ENCODE measurements at places on chromosomes 3 and 15.

- DNase-seq: no peak
Observed at GRCh38 chr15:85044894-85045293, 63.2 kb downstream of the PDE8A start.

GRCh38 chr3:122785231-122785630 is 8.4 kb downstream of the HSPBAP1 start:
- DNase-seq: no peak

- no peak for DNase-seq
Observed at GRCh38 chr3:11159421-11159904, 5.2 kb downstream of the HRH1 start.

- DNase-seq: no peak
Observed at GRCh38 chr3:185960522-185961288, 22.9 kb upstream of the TRA2B start.

- DNase-seq: no peak
Observed at GRCh38 chr3:49248840-49249227, 28.2 kb downstream of the C3orf62 start.

GRCh38 chr15:35998663-35999602 is 453.0 kb upstream of the DPH6 start:
- DNase-seq: no peak

DNA sequence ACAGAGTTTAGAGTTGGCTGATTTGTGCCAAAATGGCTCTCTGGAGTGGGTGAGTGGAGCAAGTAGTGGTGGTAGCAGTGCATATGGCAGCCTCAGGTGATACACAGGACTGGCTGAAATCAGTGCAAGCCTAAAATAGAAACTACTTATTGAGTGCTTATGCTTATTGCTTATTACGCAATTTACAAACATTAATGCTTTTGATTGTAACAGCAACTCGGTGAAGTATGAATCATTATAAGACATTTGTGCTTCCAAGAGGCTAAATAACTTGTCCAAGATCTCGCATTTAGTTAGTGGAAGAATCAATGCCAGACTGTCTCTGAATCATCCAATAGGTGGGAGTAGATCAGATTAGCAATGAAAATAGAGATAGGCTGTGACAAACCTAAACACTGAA is 353.8 kb downstream of the NAALADL2 start:
- no peak for DNase-seq

DNA sequence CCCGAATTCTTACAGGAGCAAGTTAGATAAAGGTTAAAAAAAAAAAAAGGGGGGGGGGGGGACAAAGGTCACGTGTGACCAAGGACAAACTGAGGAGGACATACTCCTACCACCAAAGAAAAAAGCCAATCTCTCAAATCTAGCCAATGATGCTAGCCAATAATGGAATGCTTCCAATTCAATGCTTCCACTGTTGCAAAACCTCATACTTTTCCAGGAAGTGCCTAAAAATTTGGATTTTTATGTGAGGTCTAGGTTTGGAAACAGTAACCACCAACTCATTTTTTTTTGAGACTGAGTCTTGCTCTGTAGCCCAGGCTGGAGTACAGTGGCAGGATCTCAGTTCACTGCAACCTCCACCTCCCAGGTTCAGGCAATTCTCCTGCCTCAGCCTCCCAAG is 11.4 kb downstream of the MSL2 start:
- DNase-seq: no peak

DNA sequence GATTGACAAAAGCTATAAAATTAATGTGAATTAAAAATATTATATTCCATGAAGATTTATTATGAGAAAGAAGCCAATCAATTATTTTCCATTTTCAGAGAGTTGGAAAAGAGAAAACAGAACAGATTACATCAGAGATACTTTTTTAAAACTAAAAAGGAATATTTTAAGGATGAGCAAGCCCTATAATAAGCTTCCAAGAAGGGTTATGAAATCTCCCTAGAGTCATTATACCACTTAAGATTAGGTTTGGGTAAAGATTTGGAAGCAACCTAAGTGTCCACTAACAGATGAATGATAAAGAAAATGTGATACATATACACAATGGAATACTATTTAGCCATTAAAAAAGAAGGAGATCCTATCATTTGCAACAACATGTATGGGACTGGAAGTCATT is 51.6 kb upstream of the FSIP1 start:
- no peak for DNase-seq

DNA sequence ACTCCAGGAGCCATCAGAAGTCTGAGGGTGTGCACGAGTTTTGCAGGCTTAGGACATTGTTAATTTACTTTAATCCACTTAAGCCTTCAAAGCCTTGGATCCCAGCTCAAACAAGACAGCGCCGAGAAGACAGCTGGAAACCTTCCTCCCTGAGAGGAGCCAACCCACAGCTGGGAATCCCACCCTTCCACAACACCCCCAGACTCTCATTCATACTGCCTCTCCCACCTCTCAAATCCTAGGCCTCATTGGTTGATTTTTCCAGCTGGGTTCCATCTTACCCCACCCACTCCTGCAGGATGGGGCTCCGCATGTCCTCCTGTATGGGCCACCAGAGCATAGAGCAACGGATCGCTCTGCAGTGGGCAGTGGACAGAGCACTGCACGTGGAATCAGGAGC is 80.4 kb downstream of the SEMA5B start:
- no peak for DNase-seq

DNA sequence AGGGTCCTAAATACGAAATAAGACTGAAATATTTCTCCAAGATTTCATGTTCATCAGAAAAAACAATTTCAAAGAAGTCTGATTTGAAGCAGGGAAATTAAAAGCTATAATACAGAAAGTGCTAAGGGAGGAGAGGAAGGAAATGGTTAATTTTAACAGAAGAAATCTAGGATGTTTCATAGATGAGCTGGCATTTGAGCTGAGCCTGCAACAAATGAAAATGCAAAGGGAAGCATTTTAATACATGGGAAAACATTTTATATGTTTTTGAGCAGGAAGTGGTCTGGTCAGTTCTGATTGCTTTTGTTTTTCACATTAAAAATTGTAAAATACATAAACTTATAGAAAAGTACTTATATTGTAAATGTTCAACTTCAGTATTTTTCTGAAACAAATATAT is 17.2 kb upstream of the RAP2B start:
- DNase-seq: no peak

GRCh38 chr15:92077353-92078085 is 224.0 kb downstream of the SLCO3A1 start:
- no peak for DNase-seq

GRCh38 chr15:70277556-70277955 is 179.8 kb upstream of the TLE3 start:
- DNase-seq: no peak

GRCh38 chr15:100809587-100809986 is 70.0 kb upstream of the ALDH1A3 start:
- no peak for DNase-seq

DNA sequence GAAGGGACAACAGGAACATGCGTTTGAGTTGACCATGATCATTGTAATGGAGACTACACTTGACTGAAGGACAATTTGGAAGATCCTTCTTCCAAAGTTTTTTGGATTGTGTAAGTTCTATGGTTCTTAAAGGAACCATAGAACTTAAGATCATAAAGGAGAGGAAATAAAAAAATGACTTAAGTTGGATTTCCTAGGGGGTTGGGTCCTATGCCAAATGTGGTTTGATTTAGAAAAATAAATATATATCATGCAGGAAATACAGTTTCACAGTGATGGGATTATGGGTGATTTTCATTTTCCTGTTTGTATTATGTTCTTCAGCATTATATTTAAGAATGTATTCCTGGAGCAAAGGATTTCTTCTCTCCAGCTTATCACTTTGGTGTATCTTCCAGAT is 305.5 kb upstream of the DPH6 start:
- no peak for DNase-seq

- no peak for DNase-seq
Observed at GRCh38 chr3:83460052-83460451, 1498.7 kb upstream of the CADM2 start.

- no peak for DNase-seq
Observed at GRCh38 chr3:113277414-113277813, 66.1 kb downstream of the BOC start.

- no peak for DNase-seq
Observed at GRCh38 chr3:53844262-53845102, 1.7 kb downstream of the CHDH start.

DNA sequence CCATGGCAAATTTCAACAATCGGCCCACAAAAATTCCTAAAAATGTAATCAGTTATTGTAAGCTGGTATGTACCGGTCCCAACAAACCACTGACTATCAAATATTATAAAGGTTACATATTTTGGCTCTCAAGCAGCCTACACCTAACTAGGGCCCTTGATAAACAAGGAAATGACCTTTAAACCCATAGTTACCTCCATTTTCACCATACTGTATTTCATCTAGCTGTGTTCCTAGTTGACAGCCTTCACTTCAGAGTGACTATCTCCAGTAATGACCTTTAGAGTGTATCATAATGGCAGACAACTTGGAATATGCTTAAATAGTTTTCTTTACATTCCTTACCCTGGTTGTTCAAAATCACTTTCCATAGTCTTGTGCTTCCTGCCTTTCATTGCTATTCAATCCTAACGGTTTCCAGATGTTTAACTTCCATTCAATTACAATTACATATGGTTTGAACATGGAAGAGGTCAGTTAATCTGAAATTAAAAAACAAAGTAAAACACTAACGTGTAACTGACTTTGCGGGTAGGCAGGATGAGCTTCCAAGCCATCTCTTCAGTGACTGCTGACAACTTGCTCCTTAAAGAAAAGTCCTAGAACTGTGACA is 111.9 kb upstream of the TSC22D2 start:
- no peak for DNase-seq

GRCh38 chr3:16504242-16504641 is 9.3 kb downstream of the RFTN1 start:
- no peak for DNase-seq

DNA sequence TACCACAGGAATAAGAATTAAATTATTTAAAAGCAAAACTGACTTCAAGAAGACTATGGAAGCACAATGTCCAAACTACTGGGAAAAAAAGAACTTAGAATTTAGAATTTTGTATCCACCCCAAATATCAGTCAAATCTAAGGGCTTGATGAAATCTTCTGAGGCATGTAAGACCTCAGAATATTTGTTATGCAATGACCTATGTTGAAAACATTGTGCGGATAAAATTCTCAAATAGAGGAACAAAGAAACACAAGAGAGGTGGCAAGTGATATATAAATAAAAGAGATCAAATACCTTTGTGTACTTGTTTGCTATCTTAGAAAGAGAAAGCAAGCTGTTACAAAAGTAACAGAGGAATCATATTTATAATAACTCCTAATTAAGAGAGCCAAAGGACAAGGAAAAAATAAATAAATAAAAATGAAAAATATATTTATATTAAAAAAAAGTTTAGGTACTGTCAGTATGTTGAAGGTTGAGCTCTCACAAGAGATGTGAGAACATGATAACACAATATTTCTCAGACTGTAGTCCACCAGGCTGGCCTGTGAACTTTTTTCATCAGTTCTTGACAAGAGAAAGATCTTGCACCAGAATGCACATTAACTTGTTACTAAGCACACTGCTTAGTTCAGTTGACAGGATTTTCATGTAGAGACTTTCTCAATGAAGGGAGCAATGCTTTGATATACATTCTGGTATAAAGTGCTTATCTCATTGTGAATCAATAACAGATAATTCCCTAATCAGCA is 50.0 kb downstream of the CPA3 start:
- DNase-seq: no peak

- no peak for DNase-seq
Observed at GRCh38 chr3:16767006-16767405, 117.7 kb upstream of the PLCL2 start.

GRCh38 chr3:126956361-126956760 is 26.6 kb upstream of the PLXNA1 start:
- DNase-seq: no peak

- no peak for DNase-seq
Observed at GRCh38 chr15:41917767-41918430, 24.0 kb upstream of the SPTBN5 start.

- no peak for DNase-seq
Observed at GRCh38 chr15:76339305-76340197, 3.0 kb downstream of the ISL2 start.

DNA sequence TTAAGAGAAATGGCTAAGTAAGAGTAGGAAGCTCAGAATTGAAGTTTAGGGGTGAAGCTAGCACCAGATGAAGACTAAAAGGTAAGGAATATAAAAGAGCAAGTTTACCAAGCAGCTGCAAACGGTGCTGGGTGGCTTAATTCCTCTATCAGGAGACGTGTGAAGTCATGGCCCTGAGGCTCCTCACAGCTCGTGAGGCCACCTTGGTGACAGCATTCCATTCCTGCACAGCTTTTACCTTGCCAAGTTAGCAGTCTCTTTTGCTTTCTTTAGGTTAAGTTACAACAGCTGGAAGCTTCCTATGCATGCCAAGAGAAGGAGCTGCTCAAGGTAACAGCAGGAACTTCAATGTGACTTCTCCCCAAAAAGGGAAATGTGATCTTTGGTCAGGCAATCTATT is 6.4 kb downstream of the TMCO5A start:
- DNase-seq: no peak

DNA sequence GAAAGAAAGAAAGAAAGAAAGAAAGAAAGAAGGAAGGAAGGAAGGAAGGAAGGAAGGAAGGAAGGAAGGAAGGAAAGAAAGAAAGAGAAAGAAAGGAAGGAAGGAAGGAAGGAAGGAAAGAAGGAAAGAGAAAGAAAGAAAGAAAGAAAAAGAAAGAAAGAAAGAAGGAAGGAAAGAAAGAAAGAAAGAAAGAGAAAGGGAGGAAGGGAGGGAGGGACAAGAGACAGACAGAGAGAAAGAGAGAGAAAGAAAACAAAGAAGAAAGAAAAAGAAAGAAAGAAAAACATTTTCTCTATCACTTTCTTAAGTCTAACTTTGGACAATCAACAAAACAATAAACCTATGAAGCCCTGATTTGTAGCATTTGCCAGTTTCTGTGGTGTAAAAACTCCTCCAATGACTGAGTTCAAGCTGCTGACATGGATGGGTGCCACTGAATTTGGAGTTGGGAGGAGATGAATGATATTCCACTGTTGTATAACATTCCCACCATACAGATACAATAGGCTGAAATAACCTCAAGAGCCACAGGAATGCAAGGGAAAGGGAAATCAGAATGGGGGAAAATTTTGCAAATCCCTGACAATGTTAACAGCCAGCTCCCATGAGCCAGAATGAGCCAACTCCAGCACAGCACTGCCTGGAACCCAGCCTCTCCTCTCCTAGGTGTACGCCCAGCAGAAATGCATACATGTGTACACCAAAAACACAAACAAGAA is 15.0 kb upstream of the RTP3 start:
- no peak for DNase-seq

- no peak for DNase-seq
Observed at GRCh38 chr15:89450076-89451006, 46.0 kb downstream of the RHCG start.

DNA sequence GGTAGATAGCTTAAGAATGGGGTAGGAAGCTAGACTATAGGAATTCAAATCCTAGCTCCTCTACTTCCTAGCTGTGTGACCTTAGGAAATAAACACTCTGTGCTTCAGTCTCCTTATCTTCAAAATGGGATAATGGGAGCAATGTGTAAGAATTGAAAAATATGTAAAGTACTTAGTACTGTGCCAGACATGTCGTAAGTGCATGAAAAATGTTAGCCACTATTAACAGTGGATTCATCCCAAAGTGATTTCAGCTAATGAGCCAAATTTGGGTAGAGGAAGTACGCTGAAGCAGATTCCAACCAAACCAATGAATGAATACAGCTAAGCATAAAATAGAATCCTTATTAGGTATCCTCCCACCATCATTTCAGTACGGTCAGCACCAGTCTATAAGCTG is 192.1 kb downstream of the RORA start:
- no peak for DNase-seq

Measured in esophagus squamous epithelium (tissue), 5 donors.